ENCODE measurements at places on chromosomes 5 and 9. TPM values are rescaled to one million over a fixed set of nuclear protein-coding genes. Genes with fewer than 3 reads are reported as not detected.
A peak's percentile ranks its signal among the peaks of the same experiment; 100 is the strongest.

TMED9 gene
- total RNA-seq: 24.3 TPM

LRRC19 gene
- not detected for total RNA-seq

GTF3C5 gene
- total RNA-seq: 50.0 TPM

MINAR2 gene
- not detected for total RNA-seq

- H3K27ac ChIP-seq: no peak overlapping the region
- DNase-seq: no peak
- H3K4me3 ChIP-seq: no peak overlapping the region
- no peaks in the 10 kb centered on the region for H3K4me1 ChIP-seq
Measured at GRCh38 chr5:85388770-85389169, 1004.1 kb upstream of the EDIL3 start.

DNA sequence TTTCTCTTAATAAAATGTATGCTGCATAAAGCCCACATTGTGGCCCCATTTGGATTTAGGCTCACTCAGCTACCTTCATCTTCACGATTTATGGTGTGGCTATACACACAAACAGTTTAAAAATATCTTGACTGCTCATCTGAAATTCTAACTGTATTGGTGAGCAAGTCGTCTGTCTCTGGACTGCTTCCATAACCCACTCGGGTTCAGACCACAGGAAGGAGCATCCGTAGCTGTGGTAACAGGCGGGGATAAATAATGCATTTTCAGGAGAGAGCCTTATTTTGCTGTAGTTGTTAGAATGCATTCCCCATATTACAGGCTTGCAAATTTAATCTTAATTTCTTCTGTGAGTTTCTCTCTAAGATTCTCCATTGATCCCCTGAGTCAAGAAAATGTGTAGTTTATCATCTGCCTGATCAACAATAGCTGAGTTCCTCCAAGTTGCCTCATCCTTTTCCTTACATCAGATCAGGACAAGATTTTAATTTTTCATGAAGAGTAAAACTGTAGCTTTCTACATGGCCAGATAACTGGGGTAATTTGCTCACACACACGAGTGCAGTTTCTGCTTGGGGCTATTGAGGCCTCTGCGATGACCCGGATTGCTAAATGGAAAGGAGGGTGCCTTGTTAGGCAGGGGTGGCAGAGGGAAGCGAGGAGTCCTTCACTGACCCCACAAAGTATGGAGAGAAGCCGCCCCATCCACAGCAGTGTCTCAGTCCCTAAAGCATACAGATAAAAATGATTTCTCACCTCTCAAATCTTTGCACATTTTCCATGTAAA lies 133.9 kb downstream of the FSTL4 start:
- DNase-seq: no peak
- no peaks in the 10 kb centered on the region for H3K36me3 ChIP-seq
- H3K27me3 ChIP-seq: no peaks in the 10 kb centered on the region
- H3K27ac ChIP-seq: no peak overlapping the region

DNA sequence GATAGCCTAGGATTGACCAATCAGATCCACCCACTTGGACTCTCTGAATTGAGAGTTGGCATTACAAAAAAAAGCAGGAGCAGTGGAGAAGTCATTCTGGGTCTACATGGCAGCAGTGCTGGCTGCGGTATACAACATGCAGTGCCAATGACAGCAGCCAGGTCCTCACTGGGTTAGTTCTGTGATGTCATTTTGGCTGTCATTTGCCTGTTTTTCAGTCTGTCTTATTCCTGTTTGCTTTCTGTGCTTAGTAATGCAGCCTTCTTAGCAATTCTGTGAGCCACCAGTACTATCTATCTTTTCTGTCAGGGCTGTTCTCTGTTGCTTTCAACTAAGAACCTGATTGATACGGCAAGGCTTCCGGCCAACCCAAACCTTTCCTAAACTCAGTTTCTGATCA lies 471.8 kb downstream of the BNC2 start:
- no peak overlapping the region for H3K27ac ChIP-seq
- no peak for DNase-seq
- no peak overlapping the region for H3K4me3 ChIP-seq
- H3K4me1 ChIP-seq: no peaks in the 10 kb centered on the region

- no peaks in the 10 kb centered on the region for H3K36me3 ChIP-seq
- H3K4me3 ChIP-seq: no peak overlapping the region
- no peaks in the 10 kb centered on the region for H3K27me3 ChIP-seq
- DNase-seq: no peak
- H3K4me1 ChIP-seq: peaks cover 31% of the 10 kb centered on the region
Measured at GRCh38 chr5:172172912-172173563, 15.0 kb downstream of the STK10 start.

DNA sequence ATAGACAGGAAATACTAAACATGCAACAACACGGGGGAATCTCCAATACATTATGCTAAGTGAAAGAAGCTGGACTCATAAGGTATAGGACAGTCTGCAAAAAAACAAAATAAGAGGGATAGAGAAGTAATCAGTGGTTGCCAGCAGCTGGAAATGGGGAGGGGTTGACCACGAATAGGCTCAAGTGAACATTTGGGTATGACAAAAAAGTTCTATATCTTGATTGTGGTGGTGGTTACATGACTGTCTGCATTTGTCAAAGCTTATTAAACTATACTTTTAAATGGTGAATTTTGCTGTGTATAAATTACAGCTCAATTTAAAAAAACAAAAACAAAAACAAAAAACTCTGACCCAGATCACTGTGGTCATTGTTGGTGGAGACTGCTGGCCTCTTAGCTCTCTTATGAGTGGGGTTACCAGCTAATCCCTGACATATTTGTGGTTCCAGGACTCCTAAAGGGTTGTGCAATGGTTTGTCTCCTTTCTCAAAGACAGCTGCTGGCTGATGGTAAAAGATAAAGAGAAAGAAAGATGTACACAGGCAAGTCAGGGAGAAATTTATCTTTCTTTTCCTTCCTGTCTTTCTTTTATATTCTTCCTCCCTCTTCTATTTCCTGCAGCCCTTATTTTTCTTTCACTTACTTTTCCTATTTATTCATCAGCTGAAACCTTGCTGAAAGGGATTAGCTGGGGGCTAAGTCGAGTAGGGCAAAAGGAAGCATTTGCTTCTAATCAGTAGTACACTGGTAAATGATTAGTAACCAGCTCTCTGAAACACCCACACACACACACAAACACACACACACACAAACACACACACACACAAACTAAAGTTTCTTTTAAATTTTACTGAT lies 42.6 kb upstream of the APC start:
- H3K4me1 ChIP-seq: no peaks in the 10 kb centered on the region
- no peak overlapping the region for H3K4me3 ChIP-seq
- DNase-seq: no peak
- H3K27ac ChIP-seq: no peak overlapping the region

DNA sequence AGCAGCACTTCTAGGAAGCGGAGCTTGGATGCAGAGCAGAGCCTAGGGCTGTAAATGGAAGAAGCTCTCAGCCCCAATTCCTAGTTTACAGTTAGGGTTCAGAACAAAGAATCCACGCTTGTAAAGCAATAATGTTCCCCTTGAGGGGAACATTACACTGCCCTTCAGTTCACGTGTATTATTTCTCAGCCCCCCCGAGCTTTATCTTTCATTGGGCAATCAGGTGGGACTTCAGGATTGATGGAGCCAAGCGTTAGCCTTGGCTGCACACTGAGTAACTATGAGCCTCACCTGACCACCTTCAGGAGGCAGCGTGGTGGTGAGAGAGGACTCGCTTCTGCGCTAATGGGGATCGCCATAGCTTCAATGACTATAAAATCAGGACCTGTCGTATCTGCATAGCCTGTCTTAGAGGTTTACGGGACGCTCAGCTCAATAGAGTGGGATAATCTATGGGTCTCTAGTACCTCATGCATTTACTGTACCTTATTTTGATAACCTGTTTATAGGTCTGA lies 157.0 kb upstream of the RASEF start:
- no peaks in the 10 kb centered on the region for H3K27me3 ChIP-seq
- H3K4me3 ChIP-seq: peak overlapping the region; percentile 61
- no peak for DNase-seq

All from gastrocnemius medialis (tissue), 4 donors.